Stimulated activated CD8-positive, alpha-beta memory T cell treated with anti-CD3 and anti-CD28 coated beads, Interleukin-2, amount 100 ng/mL, for 1 hour (primary cell): ENCODE measurements at places on chromosomes 2 and 18.

DNA sequence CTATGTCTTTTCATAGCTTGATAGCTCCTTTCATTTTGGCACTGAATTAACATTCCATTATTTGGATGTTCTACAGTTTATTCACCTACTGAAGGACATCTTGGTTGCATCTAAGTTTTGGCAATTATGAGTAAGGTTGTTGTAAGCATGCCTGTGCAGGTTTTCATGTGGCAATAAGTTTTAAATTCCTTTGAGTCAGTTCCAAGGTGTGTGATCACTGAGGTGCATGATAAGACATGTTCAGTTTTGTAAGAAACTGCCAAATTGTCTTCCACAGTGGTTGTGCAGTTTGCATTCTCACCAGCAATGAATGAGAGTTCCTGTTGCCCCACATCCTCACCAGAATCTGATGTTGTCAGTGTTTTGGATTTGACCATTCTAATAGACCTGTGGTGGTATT lies 24.2 kb downstream of the XDH start:
- DNase-seq, result no peak

DNA sequence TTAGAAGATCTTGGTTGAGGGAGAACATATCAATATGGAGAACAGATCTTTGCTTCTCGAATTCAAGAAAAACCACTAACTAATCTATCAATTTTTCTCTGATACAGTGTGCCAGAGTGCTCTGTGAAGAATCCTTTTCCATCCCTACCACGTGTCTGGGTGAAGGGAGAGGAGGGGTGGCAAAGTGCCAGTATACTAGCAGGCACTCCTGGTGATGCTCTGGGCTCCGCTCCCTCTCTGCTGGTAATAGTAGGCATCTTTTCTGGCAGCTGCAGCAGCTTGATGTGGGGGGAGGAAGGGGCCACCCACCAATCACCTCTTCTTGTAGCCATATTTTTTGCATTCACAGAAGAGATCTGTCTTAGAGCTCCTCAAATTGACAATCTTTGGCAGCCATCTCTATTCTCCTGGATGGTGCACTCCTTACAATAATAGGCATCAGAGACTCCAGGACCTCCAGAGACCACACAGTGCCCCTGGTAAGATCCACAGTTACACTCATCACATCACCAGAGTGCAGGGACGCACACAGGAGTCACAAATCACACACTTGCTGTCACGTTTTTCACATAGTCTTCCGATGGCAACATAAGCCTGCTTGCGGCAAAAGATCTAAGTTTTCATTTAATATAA lies 15.7 kb downstream of the STK39 start:
- DNase-seq, result no peak

DNA sequence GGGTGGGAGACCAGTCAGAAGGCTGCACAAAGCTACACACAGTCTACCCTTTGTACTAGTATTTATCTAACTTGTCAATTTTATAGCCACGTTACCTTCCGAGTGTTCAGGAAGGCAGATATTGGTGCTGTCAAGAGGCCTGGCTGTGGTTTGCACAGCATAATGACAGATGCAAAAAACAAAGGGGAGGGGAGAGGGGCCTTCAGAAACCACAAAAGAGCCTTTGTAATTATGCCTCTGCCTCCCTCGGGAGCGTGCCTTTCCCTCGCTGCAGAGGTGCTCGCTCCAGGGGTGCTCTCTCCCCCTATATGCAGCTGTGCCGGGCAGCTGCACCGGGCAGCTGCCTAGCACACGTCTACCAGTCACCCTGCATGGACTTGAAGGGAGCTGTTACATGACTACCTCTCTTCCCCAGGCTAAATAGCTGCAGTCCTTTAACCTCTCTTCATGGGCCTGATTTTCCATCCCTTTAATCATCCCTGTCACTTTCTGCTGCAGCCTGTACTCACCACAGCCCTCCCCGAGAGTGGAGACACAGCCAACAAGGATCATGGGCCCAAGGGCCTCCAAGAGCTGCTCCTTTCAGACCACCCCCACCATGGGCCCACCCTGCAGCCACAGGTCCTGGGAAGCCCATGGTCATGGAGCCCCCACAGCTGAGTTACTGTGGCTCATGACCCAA lies 168.4 kb upstream of the PKDCC start:
- DNase-seq, result no peak

GRCh38 chr2:152376968-152377367 lies 42.0 kb downstream of the FMNL2 start:
- DNase-seq, result no peak

GRCh38 chr18:54958704-54959625 lies at the start of gene CCDC68:
CCDC68 (minus strand) TSS chr18:54959461; CDS start chr18:54942791, 16,670 bp downstream.
- no peak for DNase-seq

DNA sequence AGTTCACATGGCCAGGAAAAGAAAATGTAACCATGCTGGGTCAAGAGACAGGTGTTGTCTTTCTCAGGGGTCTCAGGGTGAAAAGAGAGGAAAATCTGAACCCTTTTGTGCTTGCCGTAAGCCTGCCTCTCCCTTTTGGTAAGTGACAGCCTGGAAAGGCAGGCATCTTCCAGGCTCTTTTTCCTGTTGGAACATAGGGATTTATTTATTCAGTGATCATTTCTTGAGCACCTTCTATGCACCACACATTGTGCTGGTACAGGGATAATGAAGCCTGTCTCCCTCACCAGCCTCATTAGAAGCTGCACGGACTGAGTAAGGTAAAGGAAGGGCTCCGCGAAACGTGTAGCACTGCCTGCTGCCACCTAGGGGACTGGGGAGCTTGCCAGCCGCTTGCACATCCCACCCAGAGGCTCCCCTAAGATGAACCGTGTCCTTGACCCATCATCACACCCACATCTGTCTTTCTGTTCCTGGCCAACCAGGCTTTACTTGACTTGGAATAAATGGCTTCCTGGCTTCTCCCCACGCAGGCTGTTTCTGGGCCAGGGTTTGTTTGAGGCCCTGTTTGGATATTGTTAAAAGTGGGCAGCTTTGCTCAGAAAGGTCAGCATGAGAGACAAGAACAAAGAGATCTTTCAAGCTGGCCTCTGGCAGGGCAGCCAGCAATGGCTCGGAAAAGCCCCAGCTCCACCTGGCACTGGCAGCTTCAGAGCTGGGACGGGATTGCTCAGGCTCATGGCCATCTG lies 73.3 kb upstream of the MCFD2 start:
- no peak for DNase-seq

DNA sequence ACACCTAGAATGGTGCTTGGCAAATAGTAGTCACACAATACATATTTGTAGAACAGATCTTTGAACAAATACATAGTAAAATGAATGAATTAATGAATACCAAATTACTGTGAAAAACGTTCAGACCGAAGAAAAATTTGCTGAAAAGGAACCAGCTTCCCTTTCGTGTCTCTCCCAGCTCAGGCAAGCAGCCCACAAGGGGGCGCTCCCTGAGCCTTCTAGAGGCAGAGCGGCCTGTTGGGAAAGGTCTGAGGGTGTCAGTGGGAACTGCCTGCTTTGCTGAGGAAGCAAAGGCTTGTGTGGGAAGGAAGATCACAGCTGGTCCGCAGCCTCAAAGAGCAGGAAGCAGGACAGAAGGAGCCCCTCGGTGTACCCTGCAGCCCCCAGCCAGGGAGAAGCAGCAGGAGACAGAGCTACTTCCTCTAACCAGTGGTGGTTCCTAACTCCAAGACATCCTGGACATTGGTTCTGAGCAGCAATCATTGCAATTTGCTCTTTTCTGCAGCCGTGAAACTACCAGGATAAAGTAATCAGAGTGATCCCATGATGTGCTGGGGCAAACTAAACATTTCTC lies 231.1 kb downstream of the ANKRD30B start:
- DNase-seq, result no peak

DNA sequence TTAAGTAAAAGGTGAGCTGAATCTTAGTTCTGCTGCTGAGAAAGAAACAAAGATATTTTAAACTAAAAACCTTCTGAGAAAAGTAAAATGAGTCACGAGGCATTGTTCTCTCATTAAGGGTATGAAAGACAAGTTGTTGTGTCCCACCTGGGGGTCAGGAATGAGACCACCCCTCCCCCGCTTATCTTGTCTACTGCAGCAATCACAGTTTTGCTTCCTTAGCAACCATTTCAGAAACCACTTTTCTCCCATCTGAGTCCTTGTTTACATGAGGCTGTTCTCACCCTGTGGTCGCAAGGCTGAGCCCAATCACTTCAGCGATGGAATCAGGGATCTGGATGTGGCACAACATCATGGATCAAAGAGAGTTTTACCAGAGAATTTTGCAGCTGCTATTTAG lies 377.6 kb upstream of the NETO1 start:
- DNase-seq, result no peak
